ENCODE measurements at places on chromosomes 3 and 15.

DNA sequence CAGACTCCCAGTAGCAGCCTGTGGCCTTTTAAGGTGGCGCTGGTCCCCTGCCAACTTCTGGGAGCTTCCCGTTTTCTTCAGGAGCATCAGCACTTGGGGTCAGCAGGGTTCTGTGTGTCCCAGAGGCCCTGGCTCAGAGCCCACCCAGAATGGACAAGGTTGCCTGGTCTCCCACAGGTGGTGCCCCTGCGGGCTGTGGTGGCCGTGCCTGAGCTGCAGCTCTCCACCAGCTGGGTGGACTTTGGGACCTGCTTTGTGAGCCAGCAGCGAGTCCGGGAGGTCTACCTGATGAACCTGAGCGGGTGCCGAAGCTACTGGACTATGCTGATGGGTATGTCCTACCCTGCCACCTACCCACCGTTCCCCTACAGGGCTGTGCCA, 15.5 kb downstream of the ACAA1 start:
- no peak for DNase-seq

DNA sequence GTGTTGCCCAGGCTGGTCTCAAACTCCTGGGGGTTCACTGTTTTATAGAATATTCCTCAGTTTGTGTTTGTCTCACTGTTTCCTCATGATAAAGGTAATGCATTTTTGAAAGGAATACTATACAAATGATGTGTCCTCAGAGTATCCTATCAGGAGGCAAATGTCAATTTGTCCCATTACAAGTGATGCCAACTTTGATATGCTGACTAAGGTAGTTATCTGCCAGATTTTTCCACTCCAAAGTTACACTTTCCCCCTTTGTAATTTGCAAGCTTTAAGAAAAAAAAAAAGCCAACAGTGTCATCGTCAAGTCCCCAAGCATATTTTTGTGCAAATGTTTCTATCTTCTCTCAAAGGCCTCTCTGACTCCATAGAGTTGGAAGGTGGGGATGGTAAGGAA, 9.0 kb downstream of the EIF5A2 start:
- no peak for DNase-seq

- no peak for DNase-seq
Measured at GRCh38 chr15:47356297-47356696, 361.0 kb upstream of the SEMA6D start.

- DNase-seq = no peak
Measured at GRCh38 chr3:181719991-181720680, 8.4 kb downstream of the SOX2 start.

- DNase-seq = no peak
Measured at GRCh38 chr3:128083396-128083795, 31.2 kb downstream of the SEC61A1 start.
